ENCODE measurements at places on chromosomes 16 and 17.

- no peak for DNase-seq
These were observed 50.2 kb downstream of the GRB7 start for GRCh38 chr17:39787743-39788484.

DNA sequence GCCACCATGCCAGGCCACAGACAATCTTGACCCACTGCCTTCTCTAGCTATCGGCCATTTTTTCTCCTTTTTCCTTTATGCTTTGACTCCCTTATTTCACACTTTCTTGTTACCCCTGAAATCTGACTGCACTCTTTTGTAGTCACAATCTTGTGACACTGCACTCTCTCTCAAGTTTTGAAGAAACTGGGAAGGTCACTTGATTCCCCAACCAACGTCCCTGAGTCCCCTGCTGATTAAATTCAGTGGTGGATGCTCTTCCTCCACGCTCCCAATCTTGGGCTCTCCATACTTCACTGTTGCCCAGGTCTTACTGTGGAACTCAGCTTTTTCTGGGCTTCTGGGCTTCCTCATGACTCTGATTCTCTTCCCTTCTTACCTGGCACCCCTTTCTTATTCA, 33.9 kb downstream of the PECAM1 start:
- DNase-seq, result no peak

- DNase-seq, result peak; percentile 16
These were observed 655 bp upstream of the NPTX1 start for GRCh38 chr17:80476877-80477646.

DNA sequence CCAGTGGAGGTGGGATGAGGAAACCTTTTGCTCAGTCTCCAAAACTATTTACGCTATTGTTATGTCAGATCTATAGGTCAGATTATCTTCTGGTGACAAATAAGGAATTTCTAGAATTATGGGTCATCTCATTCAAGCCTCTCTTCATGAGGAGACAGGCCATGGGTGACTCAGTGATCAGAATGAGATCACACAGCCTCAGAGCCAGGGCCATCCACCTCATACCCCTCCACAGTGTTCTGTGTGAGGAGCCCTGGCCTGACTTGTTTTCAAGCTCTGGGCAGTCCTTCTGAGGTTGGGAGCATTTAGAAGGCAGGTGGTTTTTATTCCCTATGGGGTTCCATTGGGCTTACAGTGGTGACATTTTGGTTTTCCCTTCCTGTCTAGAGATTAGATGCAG, 26.5 kb downstream of the YPEL2 start:
- no peak for DNase-seq

- DNase-seq, result no peak
These were observed 57.4 kb downstream of the PLCG2 start for GRCh38 chr16:81836279-81837054.

GRCh38 chr17:7144213-7144612, 29.6 kb upstream of the ASGR2 start:
- DNase-seq, result no peak

GRCh38 chr16:75491876-75492275, 3.4 kb downstream of the CHST6 start:
- no peak for DNase-seq

DNA sequence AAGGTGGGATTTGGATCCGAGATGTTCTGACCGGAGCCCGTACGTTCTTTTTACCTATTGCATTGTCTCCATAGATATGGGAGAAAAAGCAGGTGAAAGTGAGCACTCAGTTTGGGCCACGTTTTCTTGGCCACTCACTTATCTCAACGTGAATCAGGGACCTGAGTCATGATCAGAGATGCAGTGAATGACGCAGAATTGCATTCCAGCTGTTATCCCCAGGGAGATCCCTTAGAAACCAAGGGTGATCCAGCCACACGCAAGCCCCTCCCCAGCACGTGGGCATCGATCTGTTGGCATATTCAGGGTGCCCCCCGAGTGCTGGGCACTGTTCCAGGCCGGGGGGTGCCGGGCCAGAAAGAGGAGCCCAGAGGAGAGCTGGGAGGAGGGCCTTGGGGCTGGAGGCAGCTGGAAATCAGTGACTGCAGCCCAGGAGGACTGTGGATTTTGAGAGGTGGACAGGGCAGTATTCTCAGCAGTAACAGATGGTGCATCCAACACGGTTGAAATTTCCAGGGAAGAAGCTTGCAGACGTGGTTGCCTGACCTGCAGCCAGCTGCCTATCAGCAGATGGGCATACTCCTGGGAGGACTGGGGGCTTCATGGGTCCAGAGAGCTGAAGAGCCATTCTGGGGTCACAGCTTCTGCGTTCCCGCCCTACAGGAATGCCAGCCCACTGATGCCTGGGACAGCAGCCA, 87.2 kb upstream of the CACNG5 start:
- DNase-seq, result no peak

DNA sequence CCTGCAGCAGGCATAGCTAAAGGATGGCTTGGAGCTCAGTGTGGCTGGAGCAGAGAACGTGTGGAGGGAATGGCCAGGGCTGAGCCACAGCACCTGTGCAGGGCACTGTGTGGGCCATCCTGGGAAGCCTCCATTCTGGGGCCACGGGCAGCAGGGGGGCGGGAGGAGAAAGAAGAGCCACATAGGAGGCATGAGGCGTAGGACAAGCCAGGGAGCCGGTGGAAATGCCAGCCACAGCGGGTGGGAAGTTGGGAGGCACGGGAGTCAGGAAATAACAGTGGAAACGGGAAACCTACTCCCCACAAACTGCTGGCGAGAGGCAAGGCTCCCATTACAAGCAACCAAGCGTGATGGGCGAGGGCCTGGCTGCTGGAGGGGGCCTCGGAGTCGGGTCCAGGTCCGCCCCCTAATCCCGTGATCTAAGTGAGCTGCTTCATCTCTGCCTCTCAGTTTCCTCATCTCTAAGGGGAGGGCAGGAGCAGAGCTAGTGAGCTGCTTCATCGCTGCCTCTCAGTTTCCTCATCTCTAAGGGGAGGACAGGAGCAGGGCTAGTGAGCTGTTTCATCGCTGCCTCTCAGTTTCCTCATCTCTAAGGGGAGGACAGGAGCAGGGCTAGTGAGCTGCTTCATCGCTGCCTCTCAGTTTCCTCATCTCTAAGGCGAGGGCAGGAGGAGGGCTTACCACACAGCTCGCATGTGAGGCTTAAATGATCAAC, 104.9 kb downstream of the ADCY9 start:
- no peak for DNase-seq

- no peak for DNase-seq
These were observed 40.4 kb upstream of the CORO6 start for GRCh38 chr17:29663155-29663554.

DNA sequence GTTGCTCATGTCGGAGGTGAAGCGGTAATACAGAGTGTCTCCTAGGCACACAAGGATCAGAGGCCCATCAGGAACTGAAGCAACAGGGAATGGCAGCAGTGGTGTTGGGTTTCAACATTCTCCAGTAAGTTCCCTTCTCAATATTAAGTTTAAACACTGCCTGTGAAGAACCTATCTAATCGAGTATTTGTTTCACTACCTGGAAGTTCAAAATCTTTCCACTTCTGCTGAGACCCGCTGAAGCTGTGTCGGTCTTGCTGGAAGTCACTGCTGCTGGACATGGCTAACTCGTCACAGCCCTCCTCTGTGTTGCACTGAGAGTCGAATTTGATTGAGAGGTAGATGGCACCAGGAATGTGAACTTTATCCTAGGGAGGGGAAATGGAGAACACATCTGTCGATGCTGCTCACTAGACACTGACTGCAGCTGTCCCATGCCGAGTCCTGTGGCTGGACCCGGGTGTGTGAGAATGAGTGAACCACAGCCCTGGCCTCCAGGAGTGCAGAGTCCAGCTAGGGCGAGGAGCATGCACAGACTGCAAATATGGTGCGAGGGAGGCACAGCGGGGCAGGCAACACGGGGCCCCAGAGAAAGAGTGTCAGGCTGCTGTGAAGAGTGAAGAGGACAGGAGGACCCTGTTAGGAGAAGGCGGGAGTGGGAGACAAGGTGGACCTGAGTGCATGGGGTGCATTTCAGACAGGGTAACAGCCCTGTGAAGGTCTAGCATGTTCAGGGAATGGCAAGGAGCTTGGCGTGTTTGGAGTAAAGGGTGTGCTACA, 50.1 kb upstream of the ATP2A3 start:
- no peak for DNase-seq

Data from stimulated activated CD4-positive, alpha-beta T cell treated with anti-CD3 and anti-CD28 coated beads, Interleukin-4, amount 100 ng/mL, for 1 hour (primary cell).